ENCODE measurements at places on chromosomes 7 and 10.

- no peak for DNase-seq
Observed at GRCh38 chr10:77873536-77874380, 52.8 kb downstream of the DLG5 start.

GRCh38 chr7:128366986-128367385, 5.5 kb upstream of the PRRT4 start:
- no peak for DNase-seq

GRCh38 chr10:119098576-119098975, 5.3 kb upstream of the DENND10 start:
- DNase-seq = no peak

DNA sequence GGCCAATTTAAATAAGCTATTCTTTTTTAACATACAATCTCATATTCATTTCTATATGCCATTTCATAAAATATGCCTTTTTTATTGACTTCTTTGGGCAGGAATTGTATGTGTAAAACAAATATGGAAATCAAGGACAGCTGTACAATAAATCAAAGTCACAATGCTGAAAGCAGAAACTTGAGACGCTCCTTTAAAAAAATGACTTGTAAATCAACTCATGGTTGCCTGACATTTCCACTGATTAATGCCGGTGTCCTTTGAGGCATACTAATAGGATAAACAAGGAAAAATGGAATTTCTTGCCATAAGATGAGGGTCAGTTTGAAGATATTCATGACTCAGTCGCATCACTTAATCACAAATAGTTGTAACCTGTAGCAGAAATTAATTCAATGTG, 247.4 kb upstream of the TEX47 start:
- no peak for DNase-seq

DNA sequence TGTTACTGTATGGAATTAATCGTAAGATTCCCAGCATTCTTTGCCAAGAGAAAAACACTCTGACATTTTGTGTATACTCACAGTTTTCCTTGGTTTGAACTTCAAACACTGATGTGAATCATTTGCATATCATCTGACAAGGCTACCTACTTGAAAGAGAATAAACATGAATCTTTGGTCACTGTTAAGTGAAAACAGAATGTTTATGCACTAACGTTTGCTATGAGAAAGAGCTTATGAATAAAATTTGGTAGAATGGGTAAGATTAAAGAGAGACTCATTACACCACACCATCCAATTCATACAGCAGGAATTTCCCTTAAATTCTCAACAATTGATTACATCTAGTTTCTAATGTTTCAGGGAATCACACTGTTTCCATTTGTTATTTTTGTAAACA, 46.6 kb downstream of the MACC1 start:
- DNase-seq = no peak

DNA sequence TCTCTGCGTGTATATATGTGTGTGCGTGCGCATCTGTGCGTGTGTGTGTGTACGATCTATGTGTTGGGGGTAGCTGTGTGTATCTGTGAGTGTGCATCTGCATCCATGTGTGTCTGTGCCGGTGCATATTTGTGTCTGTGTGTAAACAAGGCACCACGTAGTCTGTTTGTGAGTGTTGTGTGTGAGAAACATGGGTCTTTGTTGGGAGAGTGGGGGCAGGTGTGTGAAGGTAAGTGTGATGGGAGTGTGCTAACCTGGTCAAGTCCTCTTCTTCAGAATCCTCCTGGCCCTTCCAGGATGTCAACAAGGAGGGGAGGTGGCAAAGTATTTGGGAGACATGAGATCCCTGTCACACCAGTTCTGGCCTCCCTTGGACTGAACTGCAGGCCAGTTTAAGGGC, 87.2 kb downstream of the HIF1AN start:
- no peak for DNase-seq

DNA sequence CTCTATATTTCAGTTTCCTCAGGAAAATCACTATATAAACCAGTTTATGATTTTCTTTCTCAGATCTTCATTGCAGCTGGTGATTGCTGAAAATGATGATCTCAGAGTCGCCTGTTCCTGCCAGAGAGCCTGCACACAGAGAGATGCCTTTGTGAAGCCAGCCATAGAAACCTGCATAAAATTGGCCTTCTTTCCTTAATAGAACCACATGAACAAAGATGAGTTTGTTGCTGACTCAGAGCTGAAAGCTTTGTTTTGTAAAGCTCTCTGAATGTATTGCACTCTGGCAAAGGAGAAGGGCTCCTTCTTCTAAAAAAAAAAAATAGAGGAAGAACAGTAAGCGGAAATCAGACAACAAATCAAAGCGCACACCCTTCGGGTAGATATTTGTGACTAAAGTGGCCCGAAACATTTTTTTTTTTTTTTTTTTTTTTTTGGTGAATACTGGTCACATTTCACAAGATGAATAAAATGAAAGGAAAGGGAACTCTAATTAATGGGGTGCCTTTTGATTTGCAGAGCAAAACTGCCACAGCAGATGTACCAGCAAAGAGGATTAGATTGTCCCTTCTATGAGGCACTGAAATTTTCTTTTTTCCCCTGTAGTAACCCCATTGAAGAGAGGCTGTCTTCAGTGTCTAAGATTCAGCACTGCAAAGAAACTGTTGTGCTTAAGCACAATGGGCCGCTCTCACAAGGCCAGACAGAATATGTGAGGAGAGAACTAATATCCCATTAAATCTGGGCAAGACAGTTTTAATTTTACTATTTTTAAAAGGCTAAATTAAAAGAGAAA, 75.1 kb upstream of the PTPRZ1 start:
- DNase-seq = no peak

DNA sequence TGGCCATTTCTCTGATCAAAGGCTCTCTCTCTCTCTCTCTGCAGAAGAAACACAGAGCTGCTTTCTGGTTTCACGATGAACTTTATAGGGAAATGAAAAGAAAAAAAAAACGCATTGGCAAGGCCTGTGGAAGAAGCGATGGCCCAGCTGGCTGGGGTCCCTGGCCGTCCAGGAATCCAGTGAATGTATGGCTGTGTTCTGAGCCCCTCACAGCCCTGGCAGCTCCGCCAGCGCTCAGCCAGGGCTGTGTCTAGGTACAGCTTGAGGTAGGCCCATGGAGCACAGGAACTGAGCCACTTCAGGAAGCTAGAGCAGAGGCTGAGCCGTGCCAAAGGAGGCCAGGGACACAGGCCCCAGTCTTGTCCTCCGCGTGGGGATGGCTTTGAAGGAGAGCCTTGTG, 13.1 kb upstream of the UCMA start:
- DNase-seq = no peak

- DNase-seq = no peak
Observed at GRCh38 chr10:132941640-132942051, 724 bp downstream of the CFAP46 start.

- DNase-seq = no peak
Observed at GRCh38 chr10:77801474-77802161, 124.9 kb downstream of the DLG5 start.

DNA sequence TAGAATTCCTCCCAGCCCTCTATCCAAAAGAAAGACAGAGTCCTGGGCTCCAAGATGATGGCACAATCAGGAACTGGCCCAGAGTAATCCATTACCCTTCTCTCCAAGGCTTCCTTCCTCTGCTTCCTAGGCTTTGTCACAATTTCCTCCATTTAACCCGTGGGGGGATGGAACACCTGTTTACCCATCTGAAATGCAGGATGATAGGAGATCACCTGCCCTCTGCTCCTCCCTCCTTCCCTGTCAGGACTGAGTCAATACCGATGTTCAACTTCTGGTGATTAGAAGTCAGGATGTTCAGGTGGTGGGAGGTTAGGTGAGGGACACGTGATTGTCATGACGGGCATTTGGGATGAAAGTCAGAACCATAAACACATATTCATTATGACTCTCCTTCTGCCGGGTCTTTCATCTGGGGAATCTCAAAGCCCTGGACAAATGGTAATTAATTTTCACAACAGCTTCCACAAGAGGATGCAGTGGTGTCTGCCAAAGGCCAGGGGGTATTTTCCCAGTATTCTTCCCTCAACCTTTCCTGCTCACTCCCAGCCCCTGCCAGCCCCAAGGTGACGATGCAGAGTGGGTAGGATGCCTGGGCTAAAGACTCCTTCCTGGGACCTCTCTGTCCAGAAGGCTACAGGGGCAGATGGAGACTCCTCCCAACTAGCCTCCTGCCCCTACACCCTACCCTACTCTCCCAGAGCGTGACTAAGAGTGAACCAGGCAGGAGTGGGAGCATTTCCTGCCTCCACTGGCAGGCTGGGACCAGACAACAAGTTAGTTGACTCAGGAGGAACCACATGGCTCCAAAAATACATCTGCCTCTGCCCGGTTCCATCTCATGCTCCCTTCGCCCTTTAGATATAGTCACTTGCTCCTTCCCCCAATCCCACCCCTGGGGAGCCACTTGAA, 27.9 kb downstream of the DUSP5 start:
- DNase-seq = no peak

DNA sequence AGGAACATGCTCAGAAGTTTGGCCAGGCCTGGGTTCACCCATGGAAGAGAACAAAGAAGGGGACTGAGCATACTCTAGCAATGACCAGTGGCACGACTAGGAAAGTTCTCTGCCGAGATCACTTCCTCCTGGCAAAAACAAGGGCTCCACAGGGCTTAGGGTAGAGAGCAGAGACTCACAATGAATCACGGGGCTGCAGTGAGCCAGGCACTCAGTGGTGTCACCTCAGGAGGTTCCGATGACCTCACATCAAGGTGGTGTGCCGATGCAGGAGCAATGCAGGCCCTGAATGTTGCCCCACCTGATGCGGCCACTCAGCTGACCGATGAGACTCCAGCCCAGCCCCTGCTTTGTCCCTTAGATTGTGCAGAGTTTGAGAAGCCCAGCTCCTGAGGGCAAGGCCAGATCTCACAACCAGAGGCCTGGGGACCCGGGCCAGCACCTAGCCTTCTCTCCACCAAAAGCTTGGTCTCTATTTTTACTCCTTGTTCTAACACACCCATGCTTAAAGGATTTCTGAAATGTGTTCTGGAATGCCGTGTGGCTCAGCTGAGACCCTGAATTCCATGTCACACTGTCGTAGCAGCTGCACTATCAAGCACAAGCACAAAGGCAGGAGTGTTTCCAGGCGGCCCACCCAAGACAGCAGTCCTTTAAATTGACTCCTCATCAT, 60.9 kb downstream of the COBL start:
- no peak for DNase-seq

DNA sequence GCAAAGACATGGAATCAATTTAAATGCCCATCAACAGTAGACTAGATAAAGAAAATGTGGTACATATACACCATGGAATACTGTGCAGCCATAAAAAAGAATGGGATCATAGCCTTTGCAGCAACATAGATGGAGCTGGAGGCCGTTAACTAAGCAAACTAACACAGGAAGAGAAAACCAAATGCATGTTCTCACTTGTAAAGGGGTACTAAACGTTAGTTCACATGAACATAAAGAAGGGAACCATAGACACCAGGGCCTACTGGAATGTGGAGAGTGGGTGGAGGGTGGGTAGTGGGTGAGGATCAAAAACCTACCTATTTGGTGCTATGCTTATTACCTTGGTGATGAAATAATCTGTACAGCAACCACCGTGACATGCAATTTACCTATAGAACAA, 78.4 kb upstream of the GSDME start:
- DNase-seq = no peak

DNA sequence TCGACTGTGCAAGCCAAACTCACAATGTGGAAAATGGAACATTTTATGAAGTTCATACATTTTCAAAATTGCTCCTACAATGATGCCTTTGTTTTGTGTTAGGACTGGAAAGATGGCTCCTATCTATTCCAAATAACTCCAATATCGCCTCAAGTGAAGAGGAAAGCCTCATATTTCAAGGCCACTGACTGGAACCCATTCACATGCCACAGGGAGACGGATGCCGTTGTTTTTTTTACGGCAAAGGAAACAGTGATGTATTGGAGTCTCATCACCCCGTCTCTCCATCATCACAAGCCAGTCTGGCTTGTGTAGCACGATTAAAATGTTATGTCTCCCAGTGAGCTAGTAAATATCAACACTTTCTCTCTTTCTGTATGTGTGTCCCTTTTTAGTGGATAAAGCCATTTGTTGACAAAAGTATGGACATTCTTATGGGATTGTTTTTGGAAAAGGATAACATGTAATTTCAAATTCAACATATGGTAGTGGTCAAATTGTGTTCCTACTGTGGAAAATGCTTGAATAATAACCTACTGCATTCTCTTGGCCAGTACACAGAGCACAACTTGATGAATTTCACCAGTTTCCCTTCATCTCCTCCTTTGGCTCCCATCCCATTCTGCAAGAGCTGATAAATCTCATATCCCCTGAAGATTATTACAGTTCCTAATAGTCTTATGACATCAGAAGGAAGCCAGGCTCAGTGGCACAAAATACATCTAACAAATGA, 109.5 kb upstream of the PITRM1 start:
- no peak for DNase-seq

DNA sequence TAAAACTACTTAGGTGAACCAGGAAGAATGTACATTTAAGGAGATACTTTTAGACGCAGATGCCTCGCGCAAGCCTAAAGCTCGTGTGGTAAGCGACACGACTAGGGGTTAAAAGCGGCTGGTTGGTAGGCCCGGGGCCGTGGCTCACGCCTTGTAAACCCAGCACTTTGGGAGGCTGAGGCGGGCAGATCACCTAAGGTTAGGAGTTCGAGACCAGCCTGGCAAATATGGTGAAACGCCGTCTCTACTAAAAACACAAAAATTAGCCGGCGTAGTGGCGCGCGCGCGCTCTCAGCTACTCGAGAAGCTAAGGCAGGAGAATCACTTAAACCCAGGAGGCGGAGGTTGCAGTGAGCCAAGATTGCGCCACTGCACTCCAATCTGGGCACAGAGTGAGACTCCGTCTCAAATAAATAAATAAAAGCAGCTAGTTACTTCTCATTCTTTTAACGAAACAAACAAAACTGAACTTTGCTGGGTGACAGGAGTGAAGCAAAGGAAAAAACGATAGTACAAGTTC, 879 bp downstream of the NUDT5 start:
- DNase-seq = no peak

GRCh38 chr7:64515330-64515729, 47.5 kb downstream of the ZNF680 start:
- no peak for DNase-seq

DNA sequence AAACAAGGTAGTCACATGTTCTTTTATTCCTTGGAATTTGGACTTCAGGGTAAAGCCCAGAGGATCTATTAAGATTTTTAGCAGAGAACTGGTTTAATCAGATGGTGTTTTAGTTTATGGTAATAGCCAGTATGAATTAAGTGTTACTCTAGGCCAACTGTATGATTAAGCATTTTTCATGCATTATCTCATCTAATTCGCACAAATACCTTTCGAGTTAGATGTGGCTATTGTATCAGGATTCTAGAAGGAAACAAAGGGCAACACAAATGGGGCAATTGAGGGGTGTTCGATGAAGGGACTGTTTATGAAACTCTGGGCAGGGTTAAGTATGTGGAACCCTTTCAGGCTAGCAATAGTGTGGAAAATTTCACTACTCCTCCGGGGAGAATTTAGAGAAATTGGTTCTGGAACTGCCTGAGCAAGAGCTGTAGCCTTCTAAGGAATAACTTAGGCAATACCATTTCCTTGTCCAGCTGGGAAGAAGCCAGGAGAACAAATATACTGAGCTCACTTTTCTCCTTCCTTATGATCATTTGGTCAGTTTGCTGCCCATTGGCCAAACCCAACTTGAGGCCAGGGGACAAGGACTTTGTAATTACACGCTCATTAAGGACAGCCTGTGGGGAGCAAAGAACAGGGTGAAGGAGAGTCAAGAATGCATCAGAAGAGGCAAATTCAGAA, 319.0 kb upstream of the FZD1 start:
- DNase-seq = no peak

GRCh38 chr7:44814919-44815318, 18.4 kb downstream of the PPIA start:
- no peak for DNase-seq

Data from activated CD4-positive, CD25-positive, alpha-beta regulatory T cell (primary cell).